ENCODE measurements at places on chromosomes 13 and 19.

DNA sequence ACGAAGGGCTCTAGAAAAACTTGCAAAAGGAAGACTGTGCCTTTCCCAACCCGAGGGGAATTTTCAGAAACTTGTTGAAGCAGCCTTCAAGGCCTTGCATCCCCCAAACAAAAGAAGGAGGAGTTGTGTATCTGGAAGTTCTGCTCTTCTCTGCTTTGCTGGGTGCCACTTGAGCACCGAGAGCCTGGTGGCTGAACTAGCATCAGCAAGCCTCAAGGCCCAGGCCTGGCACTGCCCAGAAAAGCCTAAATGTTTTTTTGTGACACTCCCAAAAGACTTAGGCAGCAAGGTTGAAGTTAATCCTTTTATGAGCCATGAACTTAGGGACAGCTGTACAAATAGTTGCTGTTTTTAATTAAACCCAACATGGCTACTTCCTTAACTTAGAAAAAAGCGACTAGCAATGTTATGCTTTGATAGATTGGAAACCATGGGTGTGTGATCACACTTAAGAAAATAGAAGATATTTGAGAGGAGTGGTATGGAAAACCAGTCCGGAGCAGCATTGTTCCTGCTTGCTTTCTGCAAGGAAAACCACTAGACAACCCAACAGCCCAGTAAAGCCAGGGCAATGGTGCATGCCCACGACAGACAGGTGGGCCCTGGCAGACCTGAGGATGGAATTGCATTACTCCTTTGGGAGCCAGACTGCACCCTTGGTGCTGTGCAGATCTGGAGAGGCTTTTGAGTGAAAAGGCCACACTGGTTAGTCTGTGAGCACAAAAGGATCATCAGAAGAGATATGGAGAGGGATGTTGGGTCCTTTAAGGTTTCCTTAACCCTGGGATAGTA, 788 bp upstream of the DLEU7 start:
- DNase-seq: no peak

DNA sequence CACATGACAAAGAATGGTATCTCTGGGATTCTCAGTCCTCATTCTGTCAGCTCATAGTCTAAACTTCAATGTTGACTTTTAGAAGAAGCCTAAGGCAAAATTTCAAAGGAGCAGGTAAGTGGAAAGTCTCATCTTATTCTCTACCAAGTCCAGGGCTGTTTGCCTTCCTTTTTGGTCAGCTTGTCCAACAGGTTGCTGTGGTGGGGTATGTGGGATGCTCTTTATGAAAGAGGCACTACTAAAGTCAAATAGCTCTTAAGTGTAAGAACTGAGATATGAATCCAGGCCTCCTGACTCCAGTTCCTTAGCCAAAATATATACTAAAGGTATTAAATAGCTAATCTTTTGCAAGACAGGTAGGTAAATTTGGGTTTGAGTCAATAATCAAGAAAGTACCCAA, 540.6 kb upstream of the SPRY2 start:
- DNase-seq: no peak

- no peak for DNase-seq
These were observed 1216.0 kb upstream of the PCDH20 start for GRCh38 chr13:62631619-62632018.

GRCh38 chr19:2755448-2755705, 15.6 kb upstream of the SLC39A3 start:
- DNase-seq: no peak

DNA sequence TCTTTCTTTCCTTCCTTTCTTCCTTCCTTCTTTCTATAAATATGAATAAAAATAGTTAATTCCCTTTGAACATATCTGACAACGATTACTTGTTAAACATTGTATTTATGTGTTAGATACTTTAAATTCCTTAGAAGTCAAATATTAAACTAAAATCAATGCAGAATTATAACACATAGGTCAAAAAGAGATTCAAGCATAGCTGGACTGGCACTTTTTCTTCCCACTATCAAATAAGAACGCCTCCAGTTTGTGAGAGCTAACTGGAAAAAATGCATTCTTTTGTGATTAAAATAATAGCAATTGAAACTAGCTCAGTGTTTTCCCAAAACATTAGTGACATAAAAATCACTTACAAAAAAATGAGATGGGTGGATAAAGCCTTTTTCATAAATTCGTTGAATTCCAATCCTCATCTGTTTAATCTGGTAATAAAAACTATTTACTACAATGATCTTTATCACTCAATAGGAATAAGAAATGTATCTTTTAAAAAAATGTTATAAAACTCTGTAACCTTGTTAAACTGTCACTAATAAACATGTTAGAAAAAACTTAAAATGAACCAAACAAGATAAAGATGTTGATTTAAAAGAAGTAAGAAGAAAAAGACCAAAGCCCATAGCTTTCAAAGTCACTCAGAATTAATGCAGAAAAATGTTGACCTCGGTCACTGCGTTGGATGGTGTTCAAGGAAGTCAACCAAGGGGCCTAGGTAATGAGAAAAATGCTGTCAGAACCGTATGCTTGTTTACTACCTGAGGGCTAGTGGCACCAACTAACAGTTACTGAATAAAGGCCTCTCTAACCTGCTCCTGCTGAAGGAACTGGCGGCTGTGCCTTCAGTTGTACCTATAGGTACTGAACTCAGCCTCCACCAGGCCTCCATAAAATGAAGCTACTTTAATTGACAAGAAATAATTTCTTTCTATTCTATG, 1039.5 kb upstream of the SLC10A2 start:
- DNase-seq: no peak

GRCh38 chr13:43816401-43816889, 29.7 kb upstream of the ENOX1 start:
- no peak for DNase-seq

DNA sequence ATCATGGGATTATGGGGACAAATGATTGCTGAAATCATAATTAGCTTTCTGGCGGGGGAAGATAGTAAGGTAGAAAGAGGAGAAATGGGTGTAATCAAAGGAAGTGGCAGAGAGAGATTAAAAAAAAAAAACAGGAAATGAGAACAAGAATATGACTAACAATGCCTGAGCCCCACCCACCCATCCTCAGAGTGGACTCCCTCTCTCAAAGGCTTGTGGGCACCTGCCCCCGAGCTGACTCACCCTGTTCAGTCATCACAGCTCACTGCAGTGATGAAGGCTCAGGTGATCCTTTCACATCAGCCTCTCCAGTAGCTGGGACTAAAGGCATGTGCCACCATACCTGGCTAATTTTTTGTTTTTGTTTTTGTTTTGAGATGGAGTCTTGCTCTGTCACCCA, 26.4 kb upstream of the TPT1 start:
- peak; percentile 29 for DNase-seq

- no peak for DNase-seq
These were observed 8.0 kb downstream of the MED26 start for GRCh38 chr19:16620018-16620417.

GRCh38 chr19:5048727-5049553, 80.0 kb downstream of the KDM4B start:
- DNase-seq: no peak

DNA sequence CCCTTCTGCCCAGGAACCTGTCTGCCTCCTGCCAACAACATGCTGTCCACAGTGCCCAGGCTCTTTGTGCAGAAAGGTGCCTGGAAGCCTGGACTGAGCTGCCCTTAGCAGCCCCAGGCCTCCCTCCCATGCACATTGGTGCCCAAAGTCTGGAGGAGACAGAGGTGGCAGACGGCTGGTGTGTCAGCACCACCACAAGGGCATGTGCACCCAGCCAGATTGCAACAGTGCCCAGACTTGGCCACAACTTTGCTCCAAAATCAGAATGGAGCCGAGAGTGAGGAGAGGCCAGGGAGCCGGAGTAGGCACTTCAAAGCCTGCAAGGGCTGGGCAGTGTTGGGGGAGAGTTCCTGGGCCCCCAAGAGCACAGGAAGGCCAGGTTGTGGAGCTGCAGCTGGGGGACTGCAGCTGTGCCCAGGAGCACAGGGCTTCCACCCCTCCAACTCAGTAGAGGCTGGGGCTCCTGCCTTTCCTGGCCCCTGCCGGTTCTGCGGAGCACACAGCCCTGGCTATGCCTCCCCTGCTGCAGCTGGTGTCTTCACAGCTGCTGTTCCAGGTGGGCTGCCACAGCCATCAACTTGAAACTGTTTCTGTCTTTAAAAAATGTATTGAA, 1255.8 kb downstream of the SLITRK5 start:
- no peak for DNase-seq

DNA sequence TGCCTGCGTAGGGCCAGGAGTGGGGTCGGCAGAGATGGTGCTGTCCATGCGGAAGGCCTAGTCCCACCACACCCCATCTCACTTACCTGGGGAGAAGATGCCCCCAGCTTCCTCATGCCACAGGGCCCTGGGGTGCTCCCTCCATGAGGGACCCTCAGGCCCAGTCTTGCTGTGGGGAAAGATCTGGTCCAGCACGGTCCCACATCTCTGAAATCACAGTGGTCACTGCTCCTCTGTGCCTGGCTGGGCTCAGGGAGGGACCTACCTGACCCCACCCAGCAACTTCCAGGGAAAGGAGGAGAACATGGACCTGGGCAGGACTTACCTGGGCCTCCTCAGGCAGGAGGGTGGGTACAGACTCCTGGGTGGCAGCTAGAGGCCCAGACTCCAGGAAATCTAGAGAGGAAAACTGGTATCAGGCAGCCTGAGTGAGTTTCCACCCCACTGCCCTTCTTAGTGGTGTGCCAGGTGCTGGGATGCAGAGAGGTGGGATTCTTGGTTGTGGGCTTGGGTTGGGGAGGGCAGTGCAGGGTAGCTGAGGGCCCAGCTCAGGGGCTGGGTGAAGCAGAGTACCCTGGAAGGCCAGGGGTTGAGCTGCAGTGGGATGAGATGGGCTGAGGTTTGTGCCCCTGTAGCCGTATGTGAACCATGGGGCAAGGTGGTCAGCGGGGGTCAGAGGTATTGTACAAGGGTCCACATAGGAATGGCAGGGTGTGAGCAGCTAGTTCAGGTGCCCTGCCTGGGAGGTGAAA, 3.8 kb downstream of the MZF1 start:
- DNase-seq: no peak

DNA sequence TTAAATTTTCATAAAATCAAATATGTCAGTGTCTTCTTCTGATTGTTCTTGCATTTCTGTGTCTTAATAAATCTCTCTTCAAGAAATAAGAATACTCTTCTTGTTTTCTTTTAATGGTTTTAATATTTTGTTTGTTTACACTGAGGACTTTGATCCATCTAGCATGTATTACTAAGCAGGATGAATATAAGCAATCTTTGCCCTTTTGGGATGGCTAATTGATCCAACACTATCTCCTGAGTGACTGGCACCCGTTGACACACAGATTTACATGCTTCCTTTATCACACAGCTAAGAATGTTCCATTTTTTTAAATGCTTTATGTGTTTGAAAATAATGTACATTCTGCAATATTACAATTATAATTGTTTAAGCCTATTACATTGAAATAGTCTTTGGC, 134.5 kb downstream of the TBC1D4 start:
- no peak for DNase-seq

- no peak for DNase-seq
These were observed 47.9 kb upstream of the POMP start for GRCh38 chr13:28610996-28611395.

GRCh38 chr13:34627509-34628208, 314.4 kb upstream of the NBEA start:
- no peak for DNase-seq

DNA sequence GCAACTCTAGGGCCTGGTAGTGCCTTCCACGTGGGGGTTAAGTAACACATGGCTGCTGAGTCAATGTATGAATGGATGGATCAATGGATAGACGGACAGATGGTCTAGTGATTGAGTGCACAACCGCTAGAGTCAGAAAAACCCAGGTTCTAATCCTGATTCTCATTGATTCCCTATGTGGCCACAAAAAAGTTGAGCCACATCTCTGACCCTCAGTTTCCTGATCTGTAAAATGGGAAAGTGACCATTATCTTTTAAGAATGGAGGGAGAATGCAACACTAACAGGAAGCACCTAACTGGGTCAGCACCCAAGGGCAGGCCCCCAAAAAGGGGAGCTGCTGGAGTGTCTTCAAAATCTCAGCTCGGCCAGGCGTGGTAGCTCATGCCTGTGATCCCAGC, 2.6 kb downstream of the SMIM7 start:
- no peak for DNase-seq

GRCh38 chr19:36041831-36042230, 9.2 kb upstream of the CLIP3 start:
- no peak for DNase-seq

- no peak for DNase-seq
These were observed 21.7 kb upstream of the C1QTNF9B start for GRCh38 chr13:23919006-23919405.

- peak; percentile 35 for DNase-seq
These were observed 1.4 kb upstream of the ZMYM5 start for GRCh38 chr13:19864746-19865309.

DNA sequence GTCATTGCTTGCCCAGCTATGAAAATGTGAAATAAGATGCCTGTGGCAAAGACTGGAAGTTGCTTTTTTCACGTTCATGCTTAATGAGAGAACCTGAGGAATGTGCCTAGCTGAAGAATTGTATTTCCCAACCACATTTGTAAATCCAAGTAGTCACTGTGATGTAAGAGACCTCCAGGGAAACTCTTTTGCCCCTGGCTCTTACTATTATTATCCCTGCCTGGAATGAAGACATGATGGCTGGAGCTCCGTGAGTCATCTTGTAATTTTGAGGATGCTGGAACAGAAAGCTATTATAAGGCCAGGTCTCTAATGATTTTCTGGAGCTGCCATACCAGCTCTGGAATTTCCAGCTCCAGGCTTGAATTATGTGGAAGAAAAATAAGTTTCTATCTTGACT, 894.3 kb downstream of the DIAPH3 start:
- no peak for DNase-seq

GRCh38 chr19:38206928-38207327, 17.1 kb downstream of the DPF1 start:
- DNase-seq: no peak

GRCh38 chr19:41352609-41353465, 885 bp downstream of the TGFB1 start:
- DNase-seq: peak; percentile 53

- DNase-seq: no peak
These were observed 95.3 kb upstream of the GPR12 start for GRCh38 chr13:26855921-26856320.

DNA sequence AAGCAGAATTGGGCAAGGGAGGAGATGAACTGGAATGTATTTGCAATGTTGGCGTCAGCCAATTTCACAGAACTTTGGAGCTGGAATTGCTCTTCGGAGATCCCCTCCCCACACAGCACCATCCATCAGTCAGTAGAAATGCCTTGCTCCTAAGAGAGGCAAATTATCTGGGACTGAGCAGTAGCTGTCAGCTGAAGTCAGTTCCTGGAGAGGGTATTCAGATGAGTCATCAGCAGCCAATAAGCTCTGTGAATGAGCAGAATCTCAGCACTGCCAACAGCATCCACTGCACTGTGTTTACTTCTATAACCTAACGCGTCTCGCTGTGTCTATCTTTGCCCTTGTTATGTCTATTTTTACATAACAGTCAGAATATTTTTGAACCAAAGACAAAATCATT, 213.7 kb downstream of the SLITRK5 start:
- no peak for DNase-seq

- DNase-seq: no peak
These were observed 9.1 kb upstream of the SHISA7 start for GRCh38 chr19:55451965-55452748.

- no peak for DNase-seq
These were observed 389.5 kb downstream of the UQCRFS1 start for GRCh38 chr19:28823338-28823961.

- DNase-seq: no peak
These were observed 1.0 kb upstream of the SLC17A7 start for GRCh38 chr19:49442354-49442753.
